ENCODE measurements at places on chromosomes 13 and 19.

- no peak for DNase-seq
These were observed 1.2 kb downstream of the MTIF3 start for GRCh38 chr13:27449081-27449603.

GRCh38 chr13:39244561-39245230 is 206.4 kb downstream of the NHLRC3 start:
- DNase-seq: no peak

DNA sequence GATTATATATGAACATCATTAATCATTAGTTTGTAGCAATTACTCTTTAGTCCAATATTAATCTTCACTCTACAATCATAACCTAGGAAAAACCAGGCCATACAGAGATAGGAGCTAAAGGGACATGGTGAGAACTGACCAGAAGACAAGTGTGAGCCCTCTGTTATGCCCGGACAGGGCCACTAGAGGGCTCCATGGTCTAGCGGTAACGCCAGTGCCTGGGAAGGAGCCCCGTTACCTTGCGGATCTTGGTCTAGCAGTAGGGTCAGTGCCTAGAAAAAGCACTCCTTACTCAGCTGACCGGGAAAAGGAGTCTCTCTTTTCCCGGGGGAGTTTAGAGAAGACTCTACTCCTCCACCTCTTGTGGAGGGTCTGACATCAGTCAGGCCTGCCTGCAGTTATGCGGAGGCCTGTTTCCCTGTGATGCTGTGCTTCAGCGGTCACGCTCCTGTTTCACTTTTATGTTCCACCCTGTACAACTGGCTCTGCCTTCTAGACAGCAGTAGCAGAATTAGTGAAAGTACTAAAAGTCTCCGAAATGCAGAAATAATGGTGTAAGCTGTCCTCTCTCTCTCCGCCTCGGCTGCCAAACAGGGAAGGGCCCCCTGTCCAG is 13.8 kb downstream of the OR7D4 start:
- DNase-seq: peak; percentile 45

- no peak for DNase-seq
These were observed 94.7 kb upstream of the MYO16 start for GRCh38 chr13:108534728-108535127.

GRCh38 chr13:30156270-30156669 is 151.1 kb downstream of the KATNAL1 start:
- DNase-seq: no peak

- DNase-seq: no peak
These were observed 33.5 kb downstream of the ZNF506 start for GRCh38 chr19:19788015-19788414.

DNA sequence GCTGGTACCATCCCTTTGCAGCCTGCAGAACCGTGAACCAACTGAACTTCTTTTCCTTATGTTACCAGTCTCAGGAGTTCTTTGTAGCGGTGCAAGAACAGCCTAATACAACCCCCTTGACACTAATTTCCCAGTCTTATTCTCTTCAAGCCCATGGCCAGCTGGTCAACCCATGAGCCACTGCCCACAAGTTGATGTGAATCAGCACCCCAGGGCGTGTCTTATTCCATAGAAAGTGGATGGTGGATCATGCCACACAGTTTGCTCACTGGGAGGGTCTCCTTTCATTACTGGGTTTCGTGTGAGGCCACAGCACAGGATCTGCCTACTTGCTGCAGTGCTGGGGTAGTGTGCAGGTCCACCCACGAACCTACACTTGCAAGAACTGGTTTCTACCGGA is 27.0 kb downstream of the TEX29 start:
- DNase-seq: no peak

Data from cerebellar nuclear complex (tissue), 1 donor.